Amniotic epithelial cell (primary cell): ENCODE measurements at places on chromosomes 12 and 14.

GRCh38 chr12:123532808-123533649 lies 490 bp downstream of the RILPL1 start:
- no peak for DNase-seq

GRCh38 chr14:24064091-24064795 lies 7.1 kb upstream of the CPNE6 start:
- DNase-seq, result no peak

- no peak for DNase-seq
Measured at GRCh38 chr14:96698960-96699539, 98.1 kb upstream of the VRK1 start.

DNA sequence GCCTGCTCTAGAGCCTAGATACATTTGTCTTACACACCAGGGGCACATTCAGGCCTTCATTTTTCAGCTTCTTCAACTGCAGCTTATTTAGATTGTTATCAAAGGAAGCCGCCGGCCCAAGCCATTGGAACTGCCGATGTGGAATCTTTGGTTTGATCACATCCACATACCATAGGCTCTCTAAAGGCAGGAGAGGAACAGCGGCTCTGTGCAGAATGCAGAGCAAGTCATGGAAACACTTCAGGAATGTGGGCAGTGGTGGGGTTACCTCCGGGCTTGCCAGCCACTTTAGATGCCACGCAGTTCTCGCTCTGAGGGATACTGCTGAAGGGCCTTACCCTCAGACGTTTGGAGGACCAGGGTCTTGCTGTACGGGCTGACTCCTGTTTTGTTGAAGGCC lies 53.4 kb upstream of the PYGL start:
- no peak for DNase-seq

DNA sequence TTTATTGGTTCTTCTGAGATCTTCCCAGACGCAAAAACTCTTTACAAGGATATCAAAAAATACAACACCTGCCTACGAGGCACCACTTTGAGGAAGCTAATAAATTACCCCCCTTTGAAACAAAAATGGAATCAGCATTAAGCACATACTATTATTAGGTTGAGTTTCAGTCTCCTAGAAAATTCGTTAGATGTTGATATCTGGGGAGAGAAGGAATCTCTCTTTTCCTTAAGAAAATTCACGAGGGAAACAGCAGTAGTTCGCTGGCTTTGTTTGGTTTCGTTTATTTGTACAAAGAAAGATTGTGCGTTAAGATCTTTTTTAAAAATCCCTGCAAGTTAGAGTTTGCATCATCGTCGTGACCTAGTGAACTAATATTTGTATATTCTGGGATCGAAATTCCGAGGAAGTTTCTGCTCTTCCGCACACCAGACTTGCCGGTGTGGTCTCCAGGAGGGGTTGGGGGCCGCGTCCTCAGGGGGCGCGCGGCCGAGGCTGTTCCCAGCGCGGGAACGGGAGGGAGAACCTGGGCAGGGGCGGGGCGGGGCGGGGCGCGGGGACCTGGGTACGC lies 12.1 kb downstream of the NKX2-1 start:
- no peak for DNase-seq

DNA sequence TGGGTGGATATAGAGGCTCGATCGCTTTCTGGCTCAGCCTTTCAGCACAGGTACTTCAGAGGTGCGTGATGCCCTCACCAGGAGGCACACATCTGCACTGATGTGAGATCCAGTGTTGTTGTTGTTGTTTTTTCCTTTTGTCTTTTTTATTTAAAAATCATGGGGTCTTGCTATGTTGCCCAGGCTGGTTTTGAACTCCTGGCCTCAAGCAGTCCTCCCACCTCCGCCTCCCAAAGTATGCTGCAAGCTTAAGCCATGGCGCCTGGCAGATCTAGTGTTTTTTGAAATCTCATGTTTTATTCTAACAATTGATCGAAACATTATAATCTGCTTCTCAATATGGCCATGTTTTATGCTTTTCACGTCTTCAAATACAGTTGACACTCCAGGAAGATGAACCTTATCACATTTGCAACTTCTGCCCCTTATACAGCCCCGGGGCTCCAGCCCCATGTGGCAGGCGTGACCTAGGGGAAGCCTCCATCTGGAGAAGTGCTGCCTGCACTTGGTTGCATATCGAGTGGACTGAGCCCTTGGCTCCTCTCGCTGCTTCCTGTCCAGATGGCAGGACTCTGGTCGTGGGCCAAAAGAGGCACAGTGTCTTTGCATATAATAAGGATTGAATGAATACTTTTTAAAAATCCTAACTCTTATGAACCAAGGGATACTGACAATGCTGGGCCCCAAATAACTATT lies 71.7 kb downstream of the TRAF3 start:
- no peak for DNase-seq

- DNase-seq, result no peak
Measured at GRCh38 chr14:42856106-42856505, 1249.4 kb downstream of the LRFN5 start.

DNA sequence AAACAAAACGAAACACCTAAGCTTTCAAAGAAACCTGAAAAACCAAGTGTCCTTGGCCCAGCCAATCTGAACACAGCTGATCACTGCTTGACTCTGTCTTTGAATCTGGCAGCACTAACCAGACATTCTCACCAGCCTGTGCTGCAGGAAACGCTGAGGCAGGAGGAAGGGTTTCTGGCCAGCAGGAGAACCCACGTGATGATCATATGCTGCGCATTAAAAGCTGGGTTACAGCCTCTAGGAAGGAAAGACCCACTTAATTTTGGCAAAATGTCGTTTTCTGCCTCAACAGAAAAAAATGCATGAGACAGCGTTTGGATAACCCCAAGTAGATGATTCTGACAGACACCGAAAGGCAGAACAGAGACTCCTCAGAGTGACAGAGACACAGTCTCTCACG lies 9.8 kb downstream of the APPL2 start:
- DNase-seq, result peak; percentile 71

DNA sequence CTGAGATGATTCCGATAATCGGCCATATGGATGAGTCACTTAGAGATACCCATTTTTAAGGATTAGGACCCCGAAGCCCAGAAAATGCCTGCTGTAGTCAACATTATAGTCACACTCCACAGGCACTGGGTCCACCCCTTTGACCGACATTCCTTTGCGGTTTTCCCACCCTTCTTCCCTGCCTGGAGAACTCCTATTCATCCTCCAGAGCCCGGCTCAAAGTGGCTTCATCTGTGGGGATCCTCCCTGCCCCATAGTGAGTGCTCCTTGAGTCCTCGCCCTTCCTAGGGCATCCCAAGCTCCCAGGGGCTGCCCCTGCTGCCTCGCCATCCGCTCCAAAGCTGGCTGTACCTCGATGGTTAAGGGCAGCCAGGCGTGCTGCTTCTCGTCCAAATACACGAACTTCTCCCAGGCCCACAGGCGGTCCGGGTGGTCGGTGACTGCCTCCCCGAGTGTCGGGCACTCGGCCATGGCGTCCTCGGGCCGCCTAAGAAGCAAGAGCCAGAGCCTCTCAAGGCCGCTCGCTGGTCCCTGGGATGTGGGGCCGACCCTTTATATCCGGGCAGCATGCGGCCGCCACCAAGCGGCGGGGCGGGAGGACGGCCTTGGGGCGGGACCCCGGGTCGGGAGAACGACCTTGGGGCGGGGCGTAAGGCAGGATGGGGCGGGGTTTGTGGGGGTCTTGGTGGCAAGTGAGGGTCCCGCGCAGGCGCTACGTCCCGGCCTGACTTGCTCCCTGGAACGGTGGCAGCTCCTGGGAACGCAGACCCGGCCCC lies at the start of gene TCL1A:
Gene TCL1A (minus strand): TSS at position 530 of the 776 bp plus-strand sequence. CDS start 59 bp downstream, at position 471.
- DNase-seq, result no peak

GRCh38 chr12:117063162-117063911 lies 35.9 kb downstream of the TESC start:
- DNase-seq, result no peak

GRCh38 chr14:49173765-49174373 lies 412.3 kb downstream of the RPS29 start:
- peak; percentile 69 for DNase-seq

GRCh38 chr14:92963301-92964123 lies 40.6 kb downstream of the CHGA start:
- no peak for DNase-seq

DNA sequence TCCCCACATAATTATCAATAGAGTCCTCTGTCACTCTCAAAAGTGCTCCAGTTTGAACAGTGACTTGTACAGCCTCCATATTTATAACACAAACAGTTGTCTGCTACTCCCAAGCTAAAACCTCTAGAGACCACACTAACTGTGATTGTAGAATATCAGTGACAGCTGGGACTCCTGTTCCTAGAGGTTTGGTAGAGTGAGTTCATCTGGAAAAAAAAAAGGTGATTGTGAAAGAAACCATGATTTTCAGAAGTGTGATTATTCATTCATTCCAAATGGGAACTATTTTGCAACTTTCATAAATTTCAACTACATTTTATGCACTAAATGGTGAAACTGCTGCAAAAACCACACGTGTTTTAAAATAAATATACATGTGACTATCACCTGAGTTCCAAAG lies 128.0 kb upstream of the PLXNC1 start:
- DNase-seq, result peak; percentile 61

DNA sequence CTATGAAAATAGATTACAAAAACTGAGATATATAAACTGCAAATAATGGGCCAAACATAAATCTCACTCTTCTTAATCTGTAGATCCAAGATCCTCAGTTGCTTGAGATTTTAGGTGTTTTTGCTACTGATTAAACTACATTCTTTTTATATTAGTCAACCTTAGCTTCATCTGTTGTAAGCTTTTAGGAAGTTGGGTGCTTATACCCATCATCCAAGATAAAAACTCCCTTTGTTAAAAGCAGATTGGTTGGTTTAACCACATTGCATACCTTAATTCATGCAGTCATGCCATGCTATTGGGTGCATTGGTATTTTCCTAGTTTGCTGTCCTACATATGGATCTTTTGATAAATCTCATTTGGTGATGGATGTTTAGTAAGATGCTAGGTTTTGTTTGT lies 46.2 kb upstream of the DIP2B start:
- peak; percentile 53 for DNase-seq

- DNase-seq, result peak; percentile 69
Measured at GRCh38 chr12:32116897-32117296, 10.2 kb downstream of the BICD1 start.

- no peak for DNase-seq
Measured at GRCh38 chr12:99142651-99143050, 497.6 kb downstream of the APAF1 start.

- DNase-seq, result no peak
Measured at GRCh38 chr12:42483521-42483790, 106.1 kb downstream of the PRICKLE1 start.

DNA sequence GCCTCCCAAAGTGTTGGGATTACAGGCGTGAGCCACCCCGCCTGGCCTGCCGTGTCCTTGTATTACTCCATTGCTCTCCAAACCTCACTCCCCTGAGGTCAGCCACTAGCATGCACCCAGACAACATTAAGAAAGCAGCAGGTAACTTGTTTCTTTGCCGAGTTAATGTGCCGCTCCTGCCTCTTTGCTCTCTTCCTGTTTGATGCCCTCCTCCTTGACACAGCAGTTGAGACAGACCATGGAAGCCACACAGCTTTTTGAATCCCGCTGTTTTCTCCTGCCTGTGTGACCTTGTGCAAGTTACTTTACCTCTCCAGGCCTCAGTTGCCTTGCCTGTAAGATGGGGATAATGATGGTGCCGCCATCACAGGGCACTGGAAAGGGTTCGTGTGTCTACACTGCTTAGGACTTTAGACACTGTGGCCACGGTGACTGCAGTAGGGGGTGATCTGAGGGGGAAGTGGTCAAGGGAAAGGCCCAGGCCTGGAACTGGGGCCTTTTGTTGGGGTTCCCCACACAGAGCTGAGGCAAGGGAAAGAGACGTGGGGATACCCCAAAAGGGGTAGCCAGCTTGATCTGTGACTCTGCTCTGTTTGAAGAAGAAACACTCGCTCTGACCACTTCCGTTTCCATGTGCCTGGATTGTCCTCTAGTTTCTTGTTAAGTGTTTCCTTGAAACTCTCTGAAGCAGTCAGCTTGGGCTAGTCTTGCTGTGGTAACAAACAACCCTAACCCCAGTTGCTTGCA lies 69.3 kb downstream of the RIN3 start:
- DNase-seq, result no peak

DNA sequence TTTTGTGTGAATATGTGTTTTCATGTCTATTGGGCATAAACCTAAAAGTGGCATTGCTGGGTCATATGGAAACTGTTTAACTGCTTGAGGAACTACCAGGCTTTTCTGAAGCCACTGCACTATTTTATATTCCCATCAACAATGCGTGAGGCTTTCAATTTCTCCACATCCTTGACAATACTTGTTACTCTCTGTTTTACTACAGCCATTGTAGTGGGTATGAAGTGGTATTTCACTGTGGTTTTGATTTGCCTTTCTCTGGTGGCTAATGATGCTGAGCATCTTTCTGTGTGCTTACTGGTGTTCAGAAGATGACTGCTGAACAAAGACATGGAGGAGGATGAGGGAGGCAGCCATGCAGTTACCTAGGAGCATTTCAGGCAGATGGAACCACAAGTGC lies 13.2 kb upstream of the TDG start:
- no peak for DNase-seq

- no peak for DNase-seq
Measured at GRCh38 chr14:31042300-31042699, 16.1 kb upstream of the STRN3 start.

- no peak for DNase-seq
Measured at GRCh38 chr14:75204116-75204515, 27.7 kb upstream of the TMED10 start.

GRCh38 chr12:91326058-91327027 lies 143.7 kb upstream of the DCN start:
- peak; percentile 94 for DNase-seq

- peak; percentile 67 for DNase-seq
Measured at GRCh38 chr12:49089821-49090773, 4.5 kb downstream of the DHH start.

DNA sequence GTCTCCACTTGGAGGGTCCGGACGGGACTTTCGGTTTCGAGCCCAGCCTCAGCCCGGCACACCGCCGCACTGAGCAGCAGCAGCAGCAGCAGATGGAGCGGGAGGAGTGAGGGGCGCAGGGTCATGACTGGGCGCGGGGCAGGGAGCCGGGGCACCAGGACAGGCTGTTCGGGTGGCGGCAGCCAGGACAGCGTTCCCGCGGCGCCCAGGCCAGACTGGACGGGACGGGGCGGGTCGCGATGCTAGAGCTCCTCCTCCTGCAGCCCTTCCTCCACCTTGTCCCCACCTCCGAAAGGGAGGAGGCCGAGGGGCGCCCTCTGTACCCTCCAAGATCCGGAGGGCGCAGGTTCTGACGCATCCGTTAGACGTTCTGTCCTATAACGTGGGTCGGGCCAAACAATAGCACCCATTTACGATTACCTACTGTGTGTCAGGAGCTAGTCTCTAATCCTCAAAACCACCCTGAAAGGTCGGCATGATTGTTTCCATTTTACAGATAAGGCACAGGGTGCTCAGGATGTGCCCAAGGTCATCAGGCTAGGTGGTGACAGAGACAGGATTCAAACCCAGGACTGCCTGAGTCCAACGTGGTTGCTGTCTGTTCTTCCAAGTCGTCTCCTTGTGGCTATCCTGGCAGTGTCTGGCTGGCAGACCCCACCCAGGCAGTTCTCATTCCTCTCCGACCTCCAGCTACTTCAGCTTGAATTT lies at the start of gene FKBP11:
Gene FKBP11 (minus strand): TSS at position 189 of the 708 bp plus-strand sequence. CDS start 64 bp downstream, at position 125.
- DNase-seq, result peak; percentile 28

GRCh38 chr14:87866116-87866515 lies 126.9 kb downstream of the GALC start:
- no peak for DNase-seq

- no peak for DNase-seq
Measured at GRCh38 chr12:132375747-132376463, 46.5 kb upstream of the GALNT9 start.

- no peak for DNase-seq
Measured at GRCh38 chr14:87430214-87430613, 562.8 kb downstream of the GALC start.

GRCh38 chr12:4934407-4935035 lies 24.8 kb downstream of the KCNA1 start:
- no peak for DNase-seq
